ENCODE measurements at places on chromosomes 6 and 20. TPM values are rescaled to one million over a fixed set of nuclear protein-coding genes. Genes with fewer than 3 reads are reported as not detected.

GRCh38 chr6:97669191-97670031 is 386.4 kb upstream of the MMS22L start:
- peak; percentile 77 for DNase-seq

SLC2A10 gene
- total RNA-seq = 0.37 TPM

TP53RK gene
- 19.0 TPM for total RNA-seq

DNA sequence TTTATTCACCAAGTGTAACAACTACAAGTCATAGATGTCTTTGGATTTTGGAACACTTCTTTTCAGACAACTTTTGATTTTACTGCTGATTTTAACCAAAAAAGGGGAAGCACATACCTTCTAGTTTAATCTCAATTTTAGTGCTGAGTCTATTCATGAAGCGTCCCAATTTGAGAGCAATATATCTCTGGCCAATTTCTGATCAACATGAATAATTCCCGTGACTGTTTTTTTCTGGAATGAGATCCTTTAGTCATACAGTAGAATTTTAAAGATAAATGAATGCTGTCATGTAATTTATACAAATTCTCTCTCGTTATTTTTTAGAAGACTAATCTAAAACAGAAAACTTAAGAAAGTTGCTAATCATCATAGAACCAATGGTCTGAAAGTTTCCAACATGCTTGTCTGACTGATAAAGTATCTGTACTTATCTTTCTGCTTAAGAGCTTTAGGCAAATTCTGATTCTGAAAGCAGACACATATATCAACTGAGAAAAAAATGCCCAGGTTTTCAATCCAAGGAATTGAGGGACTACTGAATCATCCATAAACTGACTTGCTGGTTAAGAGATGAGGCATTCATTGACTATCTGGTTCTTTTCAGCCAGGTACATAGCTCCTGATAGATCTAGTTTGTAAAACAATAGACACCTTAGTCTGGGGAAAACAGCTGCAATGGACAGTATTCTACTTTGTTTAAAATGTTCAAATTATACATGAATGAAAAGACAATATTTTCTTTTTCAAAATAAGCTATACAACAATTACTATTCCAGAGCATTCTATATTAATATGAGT is 657.5 kb downstream of the RFPL4B start:
- no peak for DNase-seq

DNA sequence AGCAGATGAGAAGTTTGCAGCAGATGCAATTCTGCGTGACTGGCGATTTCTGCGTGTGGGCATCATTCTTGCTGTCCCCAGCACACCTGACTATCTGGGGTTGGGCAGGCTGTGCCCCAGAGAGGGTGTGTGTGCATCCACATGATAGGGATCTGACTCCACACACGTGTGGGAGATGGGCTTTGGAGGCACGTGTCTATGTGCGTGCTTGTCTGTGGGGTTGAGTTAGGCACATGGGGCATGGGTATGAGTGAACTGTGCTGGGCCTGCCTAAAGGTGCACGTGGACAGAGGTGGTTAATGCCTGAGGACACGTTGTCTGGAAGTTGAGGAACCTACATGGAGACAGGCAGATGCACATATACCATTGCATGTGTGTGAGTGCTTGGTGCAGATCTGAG is 50.3 kb downstream of the CD40 start:
- DNase-seq = no peak

DNA sequence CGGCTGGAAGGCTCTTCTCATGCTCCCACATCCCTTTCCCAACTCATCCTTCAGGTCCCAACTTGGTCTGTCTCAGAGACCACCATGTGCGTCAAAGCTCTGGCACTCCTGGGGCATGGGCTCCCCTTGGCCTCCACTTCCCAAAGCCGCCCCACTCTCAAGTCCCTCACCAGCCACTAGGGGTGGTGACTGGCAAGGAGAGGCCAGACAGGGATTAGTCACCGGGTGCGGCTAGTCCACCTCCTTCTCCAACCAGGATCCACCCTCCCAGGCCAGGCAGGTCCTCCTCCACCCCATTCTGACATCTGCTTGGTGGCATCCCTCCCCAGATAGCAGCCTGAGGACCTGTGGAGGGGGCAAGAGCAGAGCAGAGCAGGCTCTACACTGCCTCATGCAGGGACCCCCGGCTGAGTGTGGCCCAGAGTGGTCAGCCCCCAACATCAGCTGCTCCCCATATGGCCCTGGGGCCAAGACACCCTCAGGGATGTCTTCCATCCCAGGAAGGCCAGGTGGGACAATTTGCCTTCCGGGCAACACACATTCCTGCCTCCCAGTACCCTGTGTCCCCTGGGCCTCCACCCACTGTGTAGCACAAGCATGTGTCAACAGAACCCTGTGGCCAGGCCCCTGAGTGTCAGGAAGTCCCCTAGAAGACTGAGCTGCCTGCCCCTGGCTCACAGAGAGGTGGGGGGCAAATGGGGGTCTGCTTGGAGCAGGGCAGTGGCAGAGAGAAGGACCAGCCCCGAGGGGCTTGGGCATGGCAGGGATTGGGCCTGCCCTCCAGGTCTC is 29.2 kb downstream of the YTHDF1 start:
- no peak for DNase-seq

SPDEF gene
- total RNA-seq = not detected

DNA sequence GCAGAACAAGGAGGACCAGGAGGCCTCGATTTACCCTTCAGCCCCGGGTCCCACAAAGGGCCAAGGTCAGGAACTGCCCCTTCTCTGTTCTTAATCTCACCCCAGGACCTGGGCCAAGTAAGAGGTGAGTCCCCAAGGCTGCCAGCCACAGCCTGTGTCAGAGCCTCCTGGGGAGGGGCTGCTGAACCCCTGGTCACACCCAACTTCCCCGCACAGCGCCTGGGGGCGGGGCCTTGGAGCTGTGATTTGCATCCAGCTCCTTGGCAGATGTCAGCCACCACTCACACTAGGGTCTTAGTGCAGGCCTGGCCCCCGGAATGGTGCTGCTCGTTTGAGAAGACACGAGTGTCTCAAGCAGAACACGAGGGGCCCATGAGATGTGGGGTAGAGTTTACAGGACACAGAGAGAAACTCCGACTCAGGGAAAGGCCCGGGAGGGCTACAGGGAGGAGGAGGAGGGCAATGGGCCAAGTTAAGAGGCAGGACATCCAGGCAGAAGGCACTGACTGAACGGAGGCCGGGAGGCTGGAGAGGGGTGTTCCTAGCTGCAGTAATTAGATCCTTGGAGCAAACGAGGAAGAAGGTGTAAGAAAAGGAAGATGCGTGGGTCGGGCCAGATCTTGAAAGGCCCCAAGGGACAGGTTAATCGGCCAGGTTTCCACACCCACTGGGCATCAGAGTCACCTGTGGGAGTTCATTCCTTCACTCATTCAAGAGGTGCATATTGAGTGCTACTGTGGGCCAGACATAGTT is 26.9 kb downstream of the ZBP1 start:
- no peak for DNase-seq

DNA sequence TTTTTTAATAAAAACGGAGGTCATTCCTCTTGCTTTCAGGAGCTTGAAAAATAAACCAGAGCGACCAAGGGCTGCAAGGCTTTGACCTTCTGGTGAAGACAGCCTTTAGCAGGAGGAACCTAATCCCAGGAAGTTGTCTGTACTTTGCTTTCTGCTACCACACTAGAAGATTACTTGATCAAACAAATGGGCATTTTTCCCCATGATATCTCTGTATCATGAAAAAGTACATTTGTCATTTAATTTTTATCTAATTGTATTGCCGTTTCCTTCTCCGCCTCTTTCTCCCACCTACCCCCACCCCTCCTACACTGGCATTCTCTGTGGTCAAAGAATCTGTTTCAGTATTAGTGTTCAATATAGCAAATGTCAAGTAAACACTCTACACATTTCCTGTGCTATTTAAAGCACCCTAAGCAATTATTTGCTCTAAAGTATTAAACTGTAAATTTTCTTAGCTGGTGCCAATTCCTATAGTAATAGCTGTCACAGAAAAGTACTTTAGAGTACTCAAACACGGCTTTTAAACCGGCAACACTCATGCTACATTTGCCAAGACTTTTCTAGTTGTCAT is 29.7 kb downstream of the ATXN1 start:
- DNase-seq = no peak

DNA sequence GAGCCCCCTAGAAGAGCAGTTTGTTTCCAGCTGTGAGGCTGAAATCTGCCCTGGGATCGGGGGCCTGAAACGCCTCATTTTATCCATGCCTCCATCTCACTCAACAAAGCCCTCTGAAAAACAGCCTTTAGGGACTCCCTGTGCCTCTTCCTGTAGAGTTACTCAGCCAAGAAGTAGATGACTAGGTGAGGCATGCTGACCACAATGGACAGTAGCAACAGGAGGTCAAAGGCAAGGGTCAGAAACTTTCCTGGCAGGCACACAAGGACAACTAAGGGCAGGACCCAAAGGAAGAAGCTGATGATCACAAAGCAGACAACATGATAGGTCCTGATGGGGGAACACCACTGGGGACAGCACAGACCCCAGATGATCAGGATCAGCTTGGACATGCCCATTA is 12.8 kb downstream of the MAS1L start:
- no peak for DNase-seq

DNA sequence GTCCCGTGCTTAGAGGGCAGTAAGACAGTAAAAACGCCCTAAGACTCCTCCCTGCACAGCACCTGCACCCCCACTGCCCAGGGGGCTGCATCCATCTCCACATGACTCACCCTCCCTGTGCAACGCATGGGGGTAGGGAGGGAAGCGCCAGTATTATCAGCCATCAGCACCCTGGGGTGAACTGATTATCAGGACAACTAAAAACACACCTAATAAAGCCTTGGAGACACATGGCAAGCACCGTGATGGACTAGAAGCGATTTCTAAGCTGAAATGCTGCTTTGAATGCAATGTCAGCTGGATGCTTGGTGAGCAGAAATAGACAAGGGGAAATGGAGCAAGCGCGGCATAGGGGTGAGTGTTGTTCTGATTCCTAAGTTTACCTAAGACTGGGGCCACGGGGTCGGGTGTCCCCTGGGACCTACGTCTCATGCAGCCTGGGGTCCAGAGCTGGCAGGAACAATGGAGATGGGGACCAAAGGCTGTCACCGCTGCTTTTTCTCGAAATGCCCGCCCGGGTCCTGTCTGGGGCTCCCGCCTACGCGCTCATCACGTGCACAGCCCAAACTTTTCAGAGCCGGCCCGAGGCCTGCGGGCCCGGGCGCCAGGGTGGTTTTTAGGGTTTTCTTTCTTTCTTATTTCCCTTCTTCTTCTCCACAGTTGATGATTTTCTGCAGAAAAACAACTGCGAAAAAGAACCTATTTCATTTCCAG is 702 bp upstream of the TNFAIP3 start:
- peak; percentile 30 for DNase-seq

GRCh38 chr6:35717449-35718374 is 19.1 kb upstream of the ARMC12 start:
- DNase-seq = no peak

GABRR2 gene
- total RNA-seq = 0.49 TPM

DNA sequence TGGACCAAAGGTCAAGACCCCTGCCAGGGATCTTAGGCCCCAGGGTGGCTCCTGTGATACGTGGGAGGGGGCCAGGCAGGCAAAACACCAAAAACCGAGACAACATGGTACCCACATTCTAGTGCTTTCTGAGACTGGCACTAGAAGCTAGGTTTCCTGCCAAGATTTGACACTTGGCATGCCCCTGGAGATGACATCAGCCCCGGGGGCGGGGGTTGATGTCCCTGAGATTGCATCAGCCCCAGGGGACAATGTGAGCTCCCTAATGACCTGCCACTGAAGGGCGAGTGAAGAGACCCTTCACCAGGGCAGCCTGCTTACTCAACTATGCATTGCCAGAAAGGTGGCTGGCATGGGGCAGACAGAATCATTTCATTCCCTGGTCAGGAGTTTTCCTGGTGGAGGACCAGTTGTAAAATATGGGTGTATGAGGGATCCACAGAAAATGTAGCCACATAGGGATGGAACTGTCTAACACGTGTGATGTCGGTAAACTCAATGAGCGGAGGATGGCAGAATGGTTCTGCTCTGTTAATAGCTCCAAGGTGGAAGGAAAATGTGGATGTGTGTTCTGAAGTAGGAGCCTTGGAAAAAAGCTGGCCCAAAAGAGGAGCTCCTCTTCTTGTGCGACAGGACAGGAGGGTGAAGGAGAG is 219.7 kb downstream of the UNC5CL start:
- DNase-seq = no peak

DNA sequence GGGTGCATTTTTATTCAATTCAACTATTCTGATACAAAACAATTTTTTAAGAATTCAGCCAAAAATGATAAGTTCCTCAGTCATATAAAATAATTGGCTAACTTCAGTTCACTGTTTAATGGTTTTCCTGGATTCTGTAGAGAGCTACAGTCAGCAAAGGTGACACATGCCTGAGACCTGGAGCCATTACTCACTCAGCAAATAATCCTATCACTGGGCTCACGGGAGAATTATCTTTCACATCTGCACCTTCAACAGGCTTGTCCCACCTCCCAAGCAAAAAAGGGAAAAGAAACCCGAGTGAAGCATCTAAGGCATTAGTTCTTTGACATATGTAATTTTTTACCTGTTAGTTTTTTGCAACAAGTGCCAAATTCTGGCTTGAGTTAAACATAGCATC is 34.9 kb upstream of the FOXA2 start:
- DNase-seq = no peak

TEAD3 gene
- 50.0 TPM for total RNA-seq

GRCh38 chr6:116238083-116238482 is 15.8 kb downstream of the TSPYL4 start:
- no peak for DNase-seq

SEL1L2 gene
- total RNA-seq = not detected

Data from glutamatergic neuron (in vitro differentiated cells).